Omental fat pad (tissue), 4 donors: ENCODE measurements at places on chromosomes 3 and 15.

GRCh38 chr15:48850648-48851047 is 27.3 kb upstream of the EID1 start:
- DNase-seq, result no peak

DNA sequence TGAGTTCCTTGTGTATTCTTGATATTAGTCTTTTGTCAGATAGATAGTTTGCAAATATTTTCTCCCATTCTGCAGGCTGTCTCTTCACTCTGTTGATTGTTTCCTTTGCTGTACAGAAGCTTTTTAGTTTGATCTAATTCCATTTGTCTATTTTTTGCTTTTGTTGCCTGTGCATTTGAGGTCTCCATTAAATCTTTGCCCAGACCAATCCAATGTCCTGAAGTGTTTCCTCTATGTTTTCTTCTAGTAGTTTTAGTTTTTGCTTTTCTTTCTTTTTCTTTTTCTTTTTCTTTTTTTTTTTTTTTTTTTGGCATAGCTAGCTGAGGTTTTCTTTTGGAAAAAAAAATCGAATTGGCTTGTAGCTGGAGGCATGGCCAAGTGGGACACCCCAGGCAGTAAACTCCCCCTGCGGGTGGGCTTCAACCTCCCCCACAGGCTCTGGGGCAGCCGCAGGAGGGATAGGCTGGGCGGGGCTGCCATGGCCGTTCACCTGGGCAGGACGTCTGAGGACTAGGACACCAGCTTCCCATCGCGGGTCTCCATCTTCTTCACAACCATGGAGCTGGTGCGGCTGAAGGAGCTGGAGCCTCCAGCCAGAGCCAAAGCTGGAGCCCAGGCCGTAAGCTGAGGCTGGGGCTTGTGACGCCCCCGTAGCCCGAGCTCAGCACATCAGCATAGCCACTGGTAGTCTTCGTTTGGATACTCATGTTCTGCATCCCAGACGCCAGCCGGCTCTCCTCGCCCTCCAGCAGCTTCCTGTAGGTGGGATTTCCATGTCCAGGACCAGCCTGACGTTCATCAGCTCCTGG is 16.2 kb upstream of the PSTPIP1 start:
- no peak for DNase-seq

- no peak for DNase-seq
Measured at GRCh38 chr15:101169495-101170071, 82.3 kb downstream of the CHSY1 start.

GRCh38 chr15:75037685-75038084 is 14.3 kb downstream of the PPCDC start:
- no peak for DNase-seq

DNA sequence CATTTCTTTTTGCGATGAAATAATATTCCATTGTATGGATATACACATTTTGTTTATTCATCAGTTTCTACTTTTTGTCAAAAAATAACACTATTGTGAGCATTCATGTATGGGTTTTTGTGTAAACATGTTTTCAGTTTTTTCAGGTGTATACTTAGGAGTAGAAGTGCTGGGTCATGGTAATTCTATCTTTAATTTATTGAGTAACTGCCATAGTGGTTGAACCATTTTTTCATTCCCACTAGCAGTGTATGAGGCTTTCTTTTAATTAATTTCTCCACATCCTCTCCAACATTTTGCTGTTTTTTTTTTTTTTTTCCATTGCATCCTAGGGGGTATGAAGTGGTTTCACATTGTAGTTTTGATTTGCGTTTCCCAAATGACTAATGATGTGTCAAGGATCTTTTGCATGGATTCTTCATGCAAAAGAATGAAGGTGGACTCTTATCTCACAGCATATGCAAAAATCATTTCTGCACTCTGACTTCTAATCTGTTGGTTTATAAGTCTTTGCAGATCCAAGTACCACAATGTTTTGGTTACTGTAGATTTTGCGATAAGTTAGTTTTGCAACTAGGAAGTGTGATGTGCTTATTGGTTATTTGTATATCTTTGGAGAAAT is 12.6 kb downstream of the ATP2C1 start:
- no peak for DNase-seq

DNA sequence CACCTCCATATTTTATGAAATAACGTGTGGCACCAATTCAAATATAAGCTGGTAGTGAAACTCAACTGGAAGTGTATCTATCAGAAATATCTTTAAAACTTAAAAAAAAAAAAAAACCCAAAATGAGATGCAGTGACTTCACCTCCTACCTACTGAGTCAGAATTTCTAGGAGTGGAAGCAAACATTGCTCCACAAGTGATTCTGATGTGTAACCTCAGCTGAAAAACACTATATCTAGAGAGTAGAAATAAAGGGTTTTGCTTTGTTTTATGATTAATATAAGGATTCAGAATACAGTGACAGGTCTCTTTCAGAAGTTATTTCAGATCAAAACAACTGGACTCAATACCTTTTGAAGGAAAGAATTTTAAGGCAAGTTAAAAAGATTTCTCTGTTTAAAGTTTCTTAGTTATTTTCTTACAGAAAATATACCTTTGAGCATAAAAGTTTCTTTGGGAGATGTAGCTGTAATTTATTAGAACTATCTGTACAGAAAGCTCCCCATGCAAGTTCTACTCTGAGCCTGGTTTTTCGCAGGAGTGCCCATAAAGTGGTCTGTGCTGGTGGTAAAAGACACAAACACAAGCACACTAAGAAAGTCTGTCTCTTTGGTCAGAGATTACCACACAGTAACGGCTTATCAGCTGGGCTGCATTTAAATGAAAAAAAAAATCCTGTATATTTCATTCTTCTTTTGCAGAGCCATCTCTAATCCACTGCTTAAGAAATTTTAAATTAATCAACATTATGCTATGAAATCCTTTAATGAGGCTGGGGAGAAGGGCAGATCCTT is 59.9 kb upstream of the PPIB start:
- DNase-seq, result no peak

GRCh38 chr15:81523867-81524266 is 149.9 kb upstream of the TMC3 start:
- no peak for DNase-seq

GRCh38 chr15:101024073-101024695 is 105.0 kb downstream of the LRRK1 start:
- no peak for DNase-seq

DNA sequence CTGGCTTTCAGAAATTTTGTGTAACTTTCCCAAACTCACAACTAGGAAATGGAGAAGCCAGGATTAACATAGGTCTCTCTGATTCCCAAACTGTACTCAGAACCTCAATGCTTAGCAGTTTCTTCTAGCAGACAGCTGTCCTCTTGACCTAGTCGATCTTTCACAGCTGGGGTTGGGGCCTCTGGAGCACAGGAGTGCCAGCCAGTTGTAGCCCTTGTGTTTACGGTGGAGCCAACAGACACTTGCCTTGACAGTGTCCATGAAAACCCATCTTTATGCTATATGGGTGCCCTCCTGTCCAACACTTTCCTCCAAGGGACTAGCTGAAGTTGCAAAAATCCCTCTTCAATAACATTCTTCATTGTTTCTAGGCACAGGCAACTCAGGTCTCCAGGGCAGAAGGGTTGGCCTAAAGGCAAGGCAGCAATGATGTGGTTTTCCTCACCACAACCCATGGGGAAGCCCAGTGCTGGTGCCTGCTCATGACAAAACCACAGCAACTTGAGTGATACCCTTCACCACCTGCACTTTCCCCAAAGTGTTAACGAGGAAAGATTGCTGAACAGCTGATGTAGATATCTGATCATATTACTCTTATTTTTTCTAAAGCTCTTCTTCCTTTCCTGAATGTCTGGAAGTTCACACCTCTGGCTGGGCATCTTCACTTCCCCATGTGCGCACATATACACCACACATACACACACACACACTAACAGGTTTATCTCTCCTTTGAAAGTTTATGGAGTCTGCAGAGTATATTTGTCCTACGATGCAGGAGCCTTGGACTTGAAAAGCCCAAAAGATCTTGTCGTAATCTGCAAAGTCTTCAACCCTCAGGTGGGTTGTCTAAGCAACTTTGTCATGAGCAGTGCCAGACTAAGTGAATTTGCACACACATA is 11.0 kb upstream of the KNG1 start:
- DNase-seq, result no peak

DNA sequence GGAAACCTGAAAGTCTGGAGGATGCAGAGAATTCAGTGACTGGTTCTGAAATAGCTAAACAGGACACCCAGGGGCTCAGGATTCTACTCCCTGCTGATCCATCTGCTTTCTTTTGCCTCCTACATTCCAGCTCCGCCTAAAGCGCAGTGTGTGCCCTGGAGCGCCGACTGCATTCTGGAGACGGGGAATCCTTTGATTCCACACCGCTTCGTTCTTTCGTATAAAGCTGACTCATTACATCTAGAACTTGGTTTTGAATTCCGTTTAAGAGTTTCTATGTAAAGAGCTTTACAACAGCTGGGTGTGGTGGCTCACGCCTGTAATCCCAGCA is 61.8 kb downstream of the SENP2 start:
- DNase-seq, result no peak

- no peak for DNase-seq
Measured at GRCh38 chr3:78881501-78881900, 886.3 kb downstream of the ROBO1 start.

- DNase-seq, result no peak
Measured at GRCh38 chr3:123706871-123707270, 122.0 kb upstream of the HACD2 start.

GRCh38 chr3:128825117-128825725 is 54.2 kb upstream of the ACAD9 start:
- no peak for DNase-seq

- DNase-seq, result no peak
Measured at GRCh38 chr3:71702131-71703024, 22.8 kb downstream of the EIF4E3 start.

- DNase-seq, result no peak
Measured at GRCh38 chr3:197308591-197308990, 10.2 kb upstream of the DLG1 start.

- DNase-seq, result no peak
Measured at GRCh38 chr3:53003320-53003719, 42.6 kb downstream of the SFMBT1 start.

DNA sequence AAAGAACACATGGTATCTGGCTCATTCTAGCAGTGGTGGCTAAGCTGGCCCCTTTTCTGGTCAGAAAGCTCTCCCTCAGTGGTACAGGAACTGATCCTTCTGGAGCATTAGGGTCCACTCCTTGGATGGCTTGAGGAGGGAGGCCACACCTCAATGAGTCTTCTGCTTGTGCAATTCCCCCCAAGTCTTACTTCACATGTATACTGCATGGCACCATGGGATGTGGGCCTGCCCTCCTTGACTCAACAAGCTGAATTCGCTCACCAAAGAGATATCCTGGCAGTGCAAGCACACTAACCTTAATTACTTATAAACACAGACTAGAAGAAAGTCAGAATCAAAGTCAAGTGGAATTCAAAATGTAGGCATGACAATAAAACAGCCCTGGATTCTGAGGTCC is 133.8 kb upstream of the SLC2A2 start:
- DNase-seq, result no peak

DNA sequence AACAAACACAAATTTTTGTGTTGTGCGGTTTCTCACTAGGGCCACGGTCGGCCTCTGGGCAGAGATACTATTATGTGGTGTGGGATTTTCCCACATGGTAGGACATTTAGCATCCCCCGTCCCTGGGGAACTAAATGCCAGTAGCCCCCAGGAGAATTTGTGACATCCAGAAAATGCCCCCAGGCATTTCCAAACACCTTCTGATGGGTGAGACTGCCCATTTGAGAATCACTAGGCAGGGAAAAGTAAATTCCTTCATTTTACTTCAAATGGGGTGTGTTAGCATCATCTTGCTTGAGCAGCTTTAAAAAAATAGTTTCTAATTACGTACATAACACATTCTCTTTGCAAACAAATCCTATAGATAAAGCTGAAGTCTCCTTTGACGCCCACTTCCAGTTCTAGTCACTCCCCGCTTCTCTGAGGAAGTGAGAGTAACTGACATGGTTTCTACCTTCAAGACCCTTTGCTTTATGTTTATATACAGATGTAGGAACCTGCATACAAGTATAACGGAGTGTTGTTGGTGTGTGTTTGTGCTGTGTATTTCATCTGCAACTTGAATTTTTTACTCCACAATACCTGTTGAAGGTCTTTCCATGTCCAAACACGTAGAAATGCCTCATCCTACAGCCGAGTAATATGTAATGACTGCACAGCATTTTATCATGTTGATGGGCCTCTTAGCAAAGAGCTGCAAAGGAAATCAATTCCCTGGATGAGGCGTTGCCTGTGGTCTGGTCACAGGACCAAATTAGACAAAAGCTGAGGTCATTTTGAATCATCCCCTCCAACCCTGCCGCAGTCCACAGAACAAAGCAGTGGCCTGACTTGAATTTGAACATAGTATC is 31.4 kb upstream of the ZBTB38 start:
- DNase-seq, result no peak

DNA sequence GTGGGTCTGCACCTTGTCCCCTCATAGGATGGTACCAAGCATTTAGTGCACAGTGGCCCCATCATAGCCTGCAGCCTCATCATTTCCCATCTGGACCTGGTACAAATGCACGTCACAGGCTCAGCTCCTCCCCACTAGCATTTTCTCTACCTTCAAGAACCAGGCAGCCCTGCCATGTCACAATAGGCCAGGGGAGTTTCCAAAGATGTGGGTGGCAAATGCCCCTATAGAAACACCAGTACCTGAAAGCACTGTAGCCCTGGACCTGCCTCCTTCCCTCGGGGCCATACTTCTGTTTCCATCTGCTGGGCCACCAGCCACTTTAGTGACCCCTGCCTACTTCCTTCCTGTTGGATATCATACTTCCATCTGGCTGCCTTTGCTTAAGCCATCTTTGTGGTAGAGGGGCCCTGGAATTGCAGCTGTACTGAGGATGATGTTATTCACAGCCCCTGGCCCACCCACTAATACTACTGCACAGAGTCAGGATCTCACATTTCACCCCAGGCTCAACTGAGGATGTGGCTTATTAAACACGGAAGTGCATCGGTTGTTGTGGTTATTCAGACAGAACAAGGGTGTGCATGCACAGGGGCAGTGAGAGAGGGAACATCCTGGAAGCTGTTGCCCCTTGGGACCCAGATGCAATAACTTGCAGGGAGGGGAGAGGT is 3.8 kb downstream of the TCTA start:
- DNase-seq, result no peak
